COLO829 (cell line): ENCODE measurements at places on chromosomes 1 and 21.

- DNase-seq: no peak
These were observed 154.0 kb downstream of the CLEC20A start for GRCh38 chr1:178342745-178343144.

DNA sequence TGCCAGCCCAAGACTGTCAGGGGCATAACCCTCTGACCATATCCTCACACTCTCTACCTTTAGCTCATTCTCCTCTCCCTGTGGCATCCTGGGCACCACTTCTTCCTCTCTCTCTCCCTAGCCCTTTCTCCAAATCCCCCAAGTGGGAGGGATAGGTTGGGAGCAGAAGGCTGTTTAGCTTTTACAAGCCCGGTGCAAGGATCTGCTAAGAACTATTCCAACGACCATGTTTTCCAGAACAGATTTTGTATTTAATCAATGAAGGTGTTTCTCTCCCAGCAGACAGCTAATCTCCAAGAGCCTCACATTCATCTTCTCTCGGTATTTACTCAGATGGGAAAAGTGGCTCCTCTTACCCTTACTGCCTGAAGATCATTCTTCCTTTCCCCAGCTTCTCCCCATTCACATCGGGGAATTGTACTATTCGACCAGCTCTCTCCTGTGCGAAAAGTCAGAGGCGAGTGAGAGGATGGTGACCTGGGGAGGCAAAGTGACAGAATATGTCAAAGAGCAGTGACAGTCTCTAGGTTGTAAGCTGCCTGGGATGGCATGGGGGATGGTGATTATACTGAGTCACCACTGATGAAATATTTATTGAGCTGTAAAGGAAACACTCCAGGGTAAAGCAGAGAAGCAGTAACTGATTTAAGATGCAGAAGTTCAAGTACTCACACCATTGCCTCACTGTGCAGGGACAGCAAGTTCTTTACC, 47.0 kb upstream of the RBM15 start:
- DNase-seq: no peak

- DNase-seq: no peak
These were observed 19.4 kb upstream of the TTC4 start for GRCh38 chr1:54696262-54696661.

GRCh38 chr1:230067871-230068620, 1.0 kb downstream of the GALNT2 start:
- DNase-seq: no peak

- DNase-seq: no peak
These were observed 447 bp upstream of the PAQR6 start for GRCh38 chr1:156248323-156248683.

GRCh38 chr1:92882819-92883218, 51.0 kb downstream of the RPL5 start:
- peak; percentile 28 for DNase-seq

DNA sequence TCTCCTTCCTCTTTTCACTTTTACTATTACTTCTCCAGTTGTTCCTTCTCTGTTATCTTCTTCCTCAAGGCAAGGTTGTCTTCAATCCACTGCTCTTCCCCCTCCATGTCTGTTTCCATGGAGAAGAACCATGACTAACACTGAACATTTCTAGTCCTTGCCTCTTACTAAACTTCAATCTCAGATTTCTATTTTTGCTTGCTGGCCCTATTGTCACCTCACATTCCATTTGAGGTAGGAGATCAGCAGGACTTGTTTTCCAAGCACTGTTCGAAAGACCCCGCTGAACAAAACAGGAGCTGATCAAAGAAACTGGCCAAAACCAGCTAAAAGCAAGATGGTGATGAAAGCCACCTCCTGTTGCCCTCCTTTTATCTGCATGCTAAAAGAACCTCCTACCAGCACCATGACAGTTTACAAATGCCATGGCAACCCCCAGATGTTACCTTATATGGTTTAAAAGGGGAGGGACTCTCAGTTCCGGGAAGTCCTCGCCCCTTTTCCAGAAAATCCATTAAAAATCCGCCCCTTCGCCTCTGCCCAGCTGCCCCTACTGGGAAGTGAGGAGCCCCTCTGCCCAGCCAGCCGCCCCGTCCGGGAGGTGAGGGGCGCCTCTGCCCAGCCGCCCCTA, 22.6 kb downstream of the GON4L start:
- DNase-seq: no peak

DNA sequence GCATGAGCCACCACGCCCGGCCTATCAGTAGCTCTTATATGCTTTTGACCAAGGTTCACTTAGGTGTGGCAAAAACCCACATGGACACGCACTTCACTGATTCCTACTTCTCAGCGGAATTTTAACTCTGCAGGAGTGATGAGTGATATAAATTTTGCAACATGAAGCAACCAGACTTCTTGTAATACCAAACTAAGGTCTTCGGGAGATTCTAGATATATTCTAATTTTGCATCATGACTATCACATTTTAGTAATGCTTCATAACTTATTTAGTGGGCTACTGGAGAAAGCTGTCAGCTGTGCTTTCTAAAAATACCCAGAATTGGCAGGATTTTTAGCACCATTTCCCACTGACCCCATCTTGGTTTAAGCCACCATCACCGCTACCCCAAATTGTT, 27.8 kb downstream of the RHCE start:
- DNase-seq: no peak

GRCh38 chr21:15669247-15669646, 60.5 kb upstream of the USP25 start:
- no peak for DNase-seq

DNA sequence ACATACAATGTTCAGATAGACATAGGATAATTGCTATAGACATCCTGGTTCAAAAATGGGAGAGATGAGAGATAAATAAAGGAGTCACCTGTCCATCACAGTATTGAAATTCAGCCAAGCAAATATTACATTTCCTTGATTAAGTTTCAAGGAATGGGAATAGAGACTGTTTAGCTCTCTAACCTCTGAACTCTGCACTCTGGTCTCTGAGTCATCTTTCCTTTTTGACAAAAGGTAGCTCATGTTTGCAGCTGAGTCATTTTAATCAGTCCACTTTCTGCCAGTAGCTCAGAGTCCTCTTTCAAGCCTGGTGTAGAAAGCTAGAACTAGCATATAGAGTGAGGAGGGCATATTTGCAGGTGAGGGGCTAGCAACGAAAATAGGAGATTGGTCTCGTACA, 51.4 kb upstream of the GJA8 start:
- DNase-seq: peak; percentile 36

DNA sequence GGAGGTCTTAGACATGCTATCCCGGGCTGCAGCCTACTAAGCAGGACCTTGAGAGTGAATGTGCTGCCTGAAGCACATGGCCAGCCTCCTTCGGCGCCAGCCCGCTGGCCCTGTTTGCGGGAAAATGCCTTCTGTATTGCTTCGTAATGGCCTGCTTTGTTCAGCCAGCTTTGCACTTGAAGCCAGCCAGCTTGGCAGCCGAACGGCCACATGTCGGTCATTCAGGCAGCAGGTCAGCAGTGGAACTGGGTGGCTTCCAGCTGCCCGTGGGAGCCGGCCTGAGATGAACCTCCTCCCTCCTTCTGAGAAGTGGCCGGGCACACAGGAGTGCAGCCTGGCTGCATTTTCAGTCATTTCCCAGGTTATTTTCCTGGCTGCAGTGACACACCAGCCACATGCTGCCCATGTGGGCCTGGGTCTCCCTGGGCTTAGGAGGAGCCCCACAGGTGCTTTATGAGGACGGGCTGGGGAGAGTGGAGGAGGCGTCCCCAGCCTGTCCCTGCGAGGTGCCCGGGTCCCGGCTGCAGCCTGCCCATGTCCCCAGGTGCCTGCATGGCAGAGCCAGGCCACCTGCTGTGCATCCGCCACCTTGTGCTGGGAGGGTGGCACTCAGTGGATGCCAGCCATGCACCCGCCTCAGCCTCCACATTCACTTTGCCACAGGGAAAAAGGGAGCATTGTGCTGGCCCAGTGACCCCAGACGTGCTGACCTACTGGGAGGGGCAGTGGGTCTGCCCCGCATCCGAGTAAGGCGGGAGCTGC, 103.5 kb downstream of the SIK1 start:
- no peak for DNase-seq

DNA sequence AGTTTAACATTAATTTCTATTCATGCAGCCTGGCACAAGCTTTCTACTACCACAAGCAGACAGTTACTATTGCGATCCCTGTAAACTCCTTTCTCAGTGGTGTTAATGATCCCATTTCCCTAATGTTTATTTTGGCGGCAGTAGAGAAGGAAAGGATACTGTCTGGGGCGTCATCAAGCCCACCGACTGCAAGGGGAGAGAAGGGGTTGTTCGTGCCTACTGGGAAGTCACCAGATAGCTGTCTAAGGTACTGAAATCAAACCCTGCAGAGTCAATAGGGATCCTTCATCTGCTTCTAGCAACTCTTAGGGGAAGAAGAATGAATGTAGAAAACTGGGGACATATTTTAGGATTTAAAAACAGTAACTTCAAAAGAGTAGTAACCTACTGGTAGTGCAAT, 95.2 kb upstream of the ADAR start:
- DNase-seq: no peak

- DNase-seq: no peak
These were observed 239.5 kb upstream of the LRRC7 start for GRCh38 chr1:69328186-69328585.
